T-helper 17 cell (primary cell): ENCODE measurements at places on chromosomes 2 and 18.

- DNase-seq: no peak
These were observed 437.4 kb upstream of the SALL3 start for GRCh38 chr18:78542204-78542603.

DNA sequence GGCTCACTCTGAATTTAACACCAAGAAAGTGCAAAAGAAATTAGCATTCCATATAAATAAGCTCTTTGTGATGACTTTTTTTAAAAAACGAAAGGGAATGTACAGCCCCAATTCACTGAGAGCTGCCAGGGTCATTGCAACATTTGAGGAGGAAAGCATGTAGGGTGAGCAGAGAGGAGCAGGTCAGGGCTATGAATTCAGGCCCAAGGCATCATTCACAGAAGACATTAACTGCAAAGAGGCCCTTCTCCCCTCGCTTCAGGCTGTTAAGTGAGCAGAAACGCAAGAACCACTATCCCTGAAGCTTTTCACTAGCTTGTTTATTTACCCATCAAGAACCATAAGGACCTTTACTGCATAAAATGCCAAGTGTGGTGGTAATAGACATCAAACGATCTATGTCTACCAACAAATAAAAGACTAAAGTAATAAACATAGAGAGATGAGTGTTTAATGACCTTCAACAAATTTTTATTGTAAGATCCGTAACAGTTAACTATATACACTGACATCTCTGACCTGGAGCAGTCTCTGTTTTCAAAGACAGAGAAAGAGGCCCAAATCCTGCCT lies 333.1 kb upstream of the HNRNPA3 start:
- DNase-seq: no peak

- no peak for DNase-seq
These were observed 260.3 kb downstream of the TPGS2 start for GRCh38 chr18:36568487-36568886.

DNA sequence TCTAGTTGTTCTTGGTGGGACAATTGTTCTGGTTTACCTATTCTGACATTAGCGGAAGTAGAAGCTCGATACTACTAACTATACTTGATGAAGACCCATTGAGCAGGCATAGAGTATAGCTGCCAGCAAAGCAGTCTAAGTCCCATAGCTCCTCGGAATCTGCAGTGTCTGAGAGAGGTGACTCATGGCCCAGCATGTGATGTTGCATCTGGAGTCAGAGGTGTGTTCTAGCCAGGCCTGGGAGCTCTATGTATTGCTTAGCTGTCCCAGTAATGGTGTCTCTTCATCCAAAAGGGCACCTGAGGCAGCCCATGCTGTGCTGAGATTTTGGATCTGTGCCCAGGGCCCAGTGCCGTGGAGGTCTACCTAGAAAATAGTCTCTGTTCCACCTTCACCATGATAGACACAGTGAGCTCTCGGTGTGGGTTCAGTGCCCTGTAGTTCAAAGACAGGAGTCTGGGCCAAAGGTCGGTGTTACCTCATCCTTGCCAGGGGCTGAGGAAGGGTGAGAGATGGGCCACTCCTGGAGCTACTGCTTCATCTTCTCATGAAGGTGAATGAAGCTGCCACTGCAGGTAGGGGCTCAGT lies 47.3 kb downstream of the MEX3C start:
- no peak for DNase-seq

DNA sequence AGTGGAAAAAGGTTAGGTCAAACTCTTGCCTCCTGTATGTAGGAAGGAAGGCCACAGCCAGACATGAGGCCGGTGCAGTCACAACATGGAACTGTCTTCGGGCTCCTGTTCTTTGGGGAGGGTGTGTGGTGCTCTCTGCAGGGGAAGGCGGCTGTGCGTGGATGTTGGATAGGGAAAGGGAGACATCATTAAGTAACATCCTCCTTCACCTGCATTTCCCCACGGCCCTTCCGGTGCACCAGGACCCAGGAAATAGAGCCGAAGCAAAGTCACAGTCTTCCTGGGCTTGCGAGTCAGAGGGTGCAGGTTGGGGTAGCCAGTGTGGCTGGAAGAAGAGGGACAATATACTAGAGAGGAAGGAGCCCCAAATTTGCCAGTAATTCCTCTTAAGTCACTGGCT lies 78.9 kb upstream of the SMAD7 start:
- DNase-seq: no peak

DNA sequence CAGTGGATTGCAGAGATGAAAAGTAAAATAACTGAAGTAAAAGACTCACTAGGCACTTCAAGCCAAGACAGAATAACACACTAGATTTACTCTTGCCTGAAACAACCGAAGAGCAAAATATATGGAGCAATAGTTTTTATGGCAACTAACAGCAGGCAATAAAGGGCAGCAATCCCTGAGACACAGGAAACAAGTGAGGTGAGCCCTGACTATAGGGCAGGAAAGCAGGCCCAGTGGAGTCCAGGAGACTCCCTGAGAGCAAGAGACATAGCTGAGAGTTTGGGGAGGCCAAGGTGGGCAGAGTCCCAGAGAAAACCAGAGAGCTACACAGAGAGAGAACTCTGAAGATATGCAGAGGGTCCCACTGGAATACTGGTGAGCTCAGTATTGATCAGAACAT lies 18.8 kb downstream of the FARSB start:
- DNase-seq: no peak

- DNase-seq: no peak
These were observed 99.6 kb downstream of the PTGR3 start for GRCh38 chr18:75109319-75109691.

- no peak for DNase-seq
These were observed 54.4 kb upstream of the FOSL2 start for GRCh38 chr2:28338046-28338817.

GRCh38 chr2:25168256-25169072 lies at the start of gene POMC:
Gene POMC (minus strand): TSS chr2:25168580. CDS start chr2:25164772, 3,808 bp downstream.
- no peak for DNase-seq

- no peak for DNase-seq
These were observed 3.1 kb upstream of the SPAG16 start for GRCh38 chr2:213281156-213281555.

DNA sequence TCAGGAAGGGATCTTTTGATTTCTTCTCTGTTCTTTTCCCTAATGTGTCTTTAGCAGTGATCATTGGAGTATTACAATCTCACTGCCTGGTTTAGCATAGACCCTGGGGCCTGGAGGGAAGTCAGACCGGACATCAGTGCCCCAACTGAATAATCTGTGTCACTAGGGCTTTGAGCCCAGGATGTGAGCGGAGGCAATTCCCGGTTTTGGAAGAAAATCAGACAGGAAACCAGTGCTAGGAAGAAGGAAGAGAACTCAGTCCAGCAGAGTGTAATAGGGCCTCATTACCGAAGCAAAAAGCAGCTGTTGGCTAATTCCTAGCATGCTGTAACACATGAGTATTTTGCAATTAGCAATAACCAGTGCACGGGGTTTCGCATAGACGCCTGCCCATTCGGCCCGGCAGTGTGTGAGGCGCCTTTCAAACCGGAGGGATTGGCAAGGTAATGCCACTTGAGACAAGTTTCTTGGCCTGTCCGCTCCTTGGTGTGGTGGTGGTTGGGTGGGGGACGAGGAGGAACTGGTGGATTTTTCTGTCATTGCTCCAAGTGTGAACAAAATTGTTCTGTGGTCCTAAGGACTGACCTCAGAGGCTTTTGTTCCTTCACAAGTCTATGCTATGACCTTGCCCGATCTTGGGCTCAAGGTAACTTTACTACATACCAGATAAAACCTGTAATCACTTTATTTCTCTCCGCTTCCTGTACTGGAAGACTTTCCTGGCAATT lies 2.8 kb downstream of the FOSL2 start:
- no peak for DNase-seq

- no peak for DNase-seq
These were observed 26.5 kb downstream of the AQP12B start for GRCh38 chr2:240655931-240656886.

DNA sequence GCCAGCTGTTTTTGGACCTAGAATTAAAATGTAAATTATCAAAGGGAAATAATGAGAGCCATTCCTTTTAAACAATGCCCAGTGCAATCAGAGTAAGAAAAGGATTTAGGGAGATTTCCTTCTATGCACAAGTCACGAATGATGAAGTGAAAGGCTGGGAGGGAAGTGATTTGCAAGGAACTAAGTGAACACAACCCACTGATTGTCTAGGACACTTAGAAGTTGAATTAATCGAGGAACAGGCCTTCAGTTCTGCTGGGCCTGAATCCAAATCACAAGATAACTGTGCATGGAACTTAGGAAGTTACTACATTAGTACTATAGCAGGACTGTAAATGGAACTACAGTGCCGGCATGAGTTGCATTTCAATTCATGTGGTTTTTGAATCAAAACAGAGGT lies 17.7 kb downstream of the MAP2 start:
- no peak for DNase-seq

GRCh38 chr18:35167332-35167731 lies 73.5 kb upstream of the ZNF397 start:
- DNase-seq: no peak

GRCh38 chr2:222434204-222434603 lies 9.9 kb downstream of the SGPP2 start:
- DNase-seq: no peak

- no peak for DNase-seq
These were observed 110.8 kb downstream of the LOXHD1 start for GRCh38 chr18:46546111-46546640.

DNA sequence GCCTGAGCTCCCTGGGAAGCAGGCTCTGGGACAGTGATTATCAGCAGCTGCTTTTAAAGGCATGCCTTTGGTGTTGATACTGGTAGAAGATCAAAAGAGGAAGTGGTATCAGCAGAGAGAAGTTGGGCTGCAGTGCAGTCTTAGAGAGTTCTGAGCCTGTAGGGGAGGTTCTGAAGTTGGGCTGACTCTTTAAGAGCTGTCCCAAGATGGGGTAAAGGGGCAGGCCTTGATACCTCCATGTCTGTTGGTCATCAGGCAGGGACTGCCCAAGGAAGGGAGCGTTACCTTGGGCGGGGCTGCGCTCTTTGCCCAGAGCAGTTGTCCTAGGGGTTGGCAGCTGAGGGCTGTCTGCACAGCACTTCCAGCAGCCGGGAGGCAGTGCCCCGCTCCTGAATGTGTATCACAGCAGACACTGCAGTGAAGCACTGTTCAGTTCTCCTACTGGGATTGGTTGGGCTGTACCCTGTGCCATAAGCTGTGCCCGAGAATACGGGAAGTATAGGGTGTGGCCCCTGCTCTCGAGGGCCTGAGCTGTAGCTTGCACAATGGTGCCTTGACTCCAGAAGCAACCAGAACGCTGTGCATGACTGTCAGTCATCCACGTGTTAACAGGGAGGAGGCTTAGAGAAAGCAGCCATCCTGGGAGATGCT lies 177.0 kb downstream of the CTIF start:
- no peak for DNase-seq

GRCh38 chr2:74689671-74690070 lies 35.6 kb downstream of the SEMA4F start:
- no peak for DNase-seq

- no peak for DNase-seq
These were observed 46.7 kb upstream of the KCNF1 start for GRCh38 chr2:10864861-10865636.

GRCh38 chr18:49048396-49049020 lies 97.7 kb upstream of the SMAD7 start:
- no peak for DNase-seq

DNA sequence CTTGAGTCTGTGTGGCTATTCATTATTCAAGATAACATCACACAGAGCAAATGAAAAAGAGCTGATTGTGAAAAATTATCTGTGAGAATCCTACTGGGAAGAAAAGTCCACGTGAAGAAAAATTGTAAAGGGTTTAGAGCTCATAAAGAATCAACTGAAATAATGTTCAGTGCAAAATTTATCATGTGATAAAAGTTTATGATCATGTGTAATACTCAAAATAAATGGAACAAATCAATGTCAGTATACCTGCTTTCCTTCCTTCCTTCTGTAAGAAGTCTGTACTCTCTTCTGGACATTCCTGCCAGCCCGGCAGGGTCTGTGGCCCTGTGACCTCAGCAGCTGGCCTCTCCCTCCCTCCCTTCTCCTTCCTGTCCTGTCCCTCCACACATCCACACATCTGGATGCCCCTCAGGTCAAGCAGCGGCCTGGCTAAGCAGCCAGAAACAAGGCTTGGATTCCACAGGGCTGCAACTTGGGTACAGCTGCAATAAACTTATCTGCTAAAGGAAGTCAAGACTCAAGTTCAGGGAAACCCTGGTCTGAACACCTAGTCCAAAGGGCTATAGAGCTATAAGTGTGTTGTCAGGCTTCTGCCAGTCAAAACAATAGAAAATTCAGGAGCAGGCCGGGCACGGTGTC lies 172.1 kb downstream of the MREG start:
- DNase-seq: no peak

DNA sequence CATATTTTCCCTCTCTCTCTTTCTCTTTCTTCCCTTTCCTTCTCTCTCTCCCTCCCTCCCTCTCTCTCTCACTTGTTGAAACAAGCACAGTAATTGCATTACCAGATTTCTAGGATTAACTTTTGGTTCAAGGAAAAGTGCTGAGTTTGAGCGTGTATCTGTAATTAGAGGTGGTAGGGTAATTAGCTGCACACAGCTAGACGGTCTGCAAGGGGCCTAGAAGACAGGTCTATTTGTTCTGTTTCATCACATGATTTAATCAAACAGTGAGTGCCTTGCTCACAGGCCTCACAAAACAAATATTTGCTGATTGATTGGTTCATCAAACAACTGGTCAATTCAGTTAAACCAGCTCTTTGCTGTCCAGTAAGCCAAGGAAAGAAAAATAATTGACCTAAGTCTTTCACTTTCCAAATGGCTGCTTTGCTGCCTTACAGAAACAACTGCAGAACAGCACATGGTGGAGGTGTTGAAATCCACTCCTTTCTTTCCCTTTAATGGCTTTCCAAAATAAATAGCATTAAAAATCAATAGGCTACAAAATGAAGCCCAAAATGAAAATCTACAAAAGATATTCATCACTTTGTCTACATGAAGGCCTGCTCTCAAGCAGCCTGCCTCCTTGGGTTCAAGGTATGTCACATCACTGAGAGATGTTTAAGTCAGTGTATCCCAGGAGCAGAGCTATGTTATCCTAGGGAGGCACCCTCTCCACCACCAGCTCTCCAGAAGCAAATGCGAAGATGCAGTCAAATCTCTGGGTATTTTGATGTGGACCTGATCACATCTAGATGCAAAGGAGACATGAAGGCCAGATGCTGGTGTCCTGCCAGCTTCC lies 264.4 kb upstream of the SIX2 start:
- no peak for DNase-seq

DNA sequence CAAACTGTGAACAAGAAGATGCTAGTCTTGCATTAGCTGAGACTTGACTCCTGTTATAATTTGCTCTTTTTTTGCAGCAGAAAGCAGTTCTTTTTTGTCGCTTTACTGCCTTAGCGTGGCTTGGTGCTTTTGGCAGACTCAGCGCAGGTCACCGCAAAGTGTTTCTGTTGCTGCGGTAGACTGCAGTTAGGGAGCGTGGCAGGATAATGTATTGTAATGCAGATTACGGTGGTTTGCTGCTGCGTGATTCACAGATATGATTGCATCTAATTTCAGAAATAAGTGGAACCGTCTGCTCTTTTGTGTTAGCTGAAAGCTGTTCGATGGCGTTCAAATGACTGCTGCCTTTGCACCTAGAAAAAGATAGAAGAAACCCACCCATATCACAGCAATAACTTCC lies 131.6 kb upstream of the SATB2 start:
- no peak for DNase-seq
